NCI-H226 (cell line): ENCODE measurements at places on chromosomes 4 and X.
A peak's percentile ranks its signal among the peaks of the same experiment; 100 is the strongest.

GRCh38 chr4:158710814-158711213 is 12.4 kb downstream of the PPID start:
- peak; percentile 3 for DNase-seq

GRCh38 chrX:13277539-13277938 is 42.3 kb downstream of the ATXN3L start:
- DNase-seq, result no peak

DNA sequence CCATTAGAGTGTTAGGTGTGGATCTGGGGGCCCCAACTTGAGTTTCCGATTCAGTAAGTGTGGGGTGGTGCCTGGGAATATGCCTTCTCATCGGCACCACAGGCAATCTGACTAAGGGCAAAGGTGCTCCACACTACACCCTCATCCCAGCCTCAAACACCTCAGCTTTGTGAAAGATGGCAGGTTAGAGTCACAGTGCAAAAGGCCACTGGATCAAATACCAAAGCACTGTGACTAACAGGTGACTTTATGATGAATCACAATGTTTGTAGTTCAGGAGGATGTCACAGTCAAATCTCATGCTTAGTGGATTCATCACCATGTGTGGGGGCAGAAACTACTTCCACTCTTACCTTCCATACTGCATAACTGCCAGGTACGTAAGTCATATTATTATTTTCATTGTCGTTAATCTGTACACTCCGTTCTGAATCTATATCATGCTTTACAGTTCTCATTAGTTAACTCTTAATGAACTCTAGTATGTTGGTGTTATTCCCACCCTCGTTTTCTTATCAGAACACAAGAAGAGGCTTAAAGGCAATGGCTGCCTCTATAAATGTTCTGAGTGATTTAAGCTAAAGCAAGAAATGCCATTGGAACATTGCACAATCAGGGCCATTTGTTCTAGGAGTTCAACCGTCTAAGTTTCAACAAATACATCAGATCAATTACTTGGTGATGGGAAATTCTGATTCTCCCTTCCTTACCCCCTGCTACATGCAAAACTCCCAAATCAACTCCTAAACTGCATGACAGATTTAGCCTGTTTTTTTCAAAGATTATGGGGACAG is 50.2 kb downstream of the PRKG2 start:
- no peak for DNase-seq

DNA sequence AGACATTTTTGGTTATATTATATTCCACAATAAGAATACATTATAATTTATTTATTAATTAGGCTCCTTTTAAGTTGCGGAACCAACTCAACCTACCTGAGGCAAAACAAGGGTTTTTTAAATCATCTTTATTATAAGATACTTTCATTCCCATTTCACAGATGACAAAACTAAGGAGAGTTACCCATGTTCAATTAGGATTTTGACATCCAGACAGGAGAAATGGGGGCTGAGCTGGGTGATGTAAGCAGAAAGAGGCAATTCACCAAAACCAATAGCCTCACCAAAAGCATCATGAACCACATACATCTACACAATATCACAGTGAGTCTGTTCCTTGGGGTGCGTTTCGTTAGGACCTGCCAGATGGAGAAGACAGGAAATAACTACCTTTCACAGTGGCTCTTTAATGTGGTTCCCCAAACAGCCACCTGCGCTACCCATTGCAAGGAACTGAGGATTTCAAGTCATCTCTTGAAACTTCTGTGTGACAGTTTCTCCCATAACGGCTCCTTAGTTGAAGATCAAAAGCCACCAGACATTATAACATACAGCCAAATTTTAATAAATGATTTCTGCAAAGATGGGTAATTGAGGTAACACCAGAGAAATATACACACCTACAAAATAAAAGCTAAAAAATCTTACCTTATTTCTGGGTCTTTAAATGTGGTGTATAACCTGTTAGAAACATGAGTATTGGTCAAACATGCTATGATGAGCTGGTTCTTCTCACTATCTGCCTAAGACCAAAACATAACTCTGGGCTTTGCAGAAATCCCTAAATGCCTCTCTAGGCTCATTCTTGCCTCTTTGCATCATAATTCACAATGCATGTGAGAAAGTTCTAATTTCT is 190.6 kb upstream of the LEF1 start:
- DNase-seq, result no peak

DNA sequence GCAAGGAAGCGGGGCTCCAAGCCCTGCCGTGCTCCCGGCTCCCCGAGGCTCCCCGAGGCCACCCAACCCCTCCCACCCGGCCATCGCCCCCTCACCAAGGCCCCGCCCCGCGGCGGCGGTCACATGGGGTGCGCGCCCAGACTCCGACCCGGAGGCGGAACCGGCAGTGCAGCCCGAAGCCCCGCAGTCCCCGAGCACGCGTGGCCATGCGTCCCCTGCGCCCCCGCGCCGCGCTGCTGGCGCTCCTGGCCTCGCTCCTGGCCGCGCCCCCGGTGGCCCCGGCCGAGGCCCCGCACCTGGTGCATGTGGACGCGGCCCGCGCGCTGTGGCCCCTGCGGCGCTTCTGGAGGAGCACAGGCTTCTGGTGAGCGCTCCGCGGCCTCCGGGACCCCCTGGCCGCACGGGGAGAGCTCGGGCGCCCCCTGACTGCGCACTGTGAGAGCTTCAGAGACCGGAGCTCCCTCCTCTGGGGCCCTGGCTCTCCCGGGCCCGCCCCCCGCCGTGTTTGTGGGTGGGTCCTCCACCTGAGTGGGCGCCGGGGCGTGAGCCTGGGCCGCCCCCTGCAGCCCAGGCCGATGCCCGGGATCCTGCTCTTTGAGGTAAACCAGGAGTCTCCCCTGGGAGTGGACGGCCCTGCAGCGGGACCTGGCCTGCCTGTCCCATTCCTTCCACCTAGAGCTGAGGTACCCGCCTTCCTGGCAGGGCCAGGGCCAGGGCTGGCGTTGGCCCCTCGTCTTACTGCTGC is at the start of gene IDUA:
IDUA (plus strand) TSS at position 166 of the 745 bp plus-strand sequence; CDS start at position 207, 41 bp downstream.
- peak; percentile 75 for DNase-seq

DNA sequence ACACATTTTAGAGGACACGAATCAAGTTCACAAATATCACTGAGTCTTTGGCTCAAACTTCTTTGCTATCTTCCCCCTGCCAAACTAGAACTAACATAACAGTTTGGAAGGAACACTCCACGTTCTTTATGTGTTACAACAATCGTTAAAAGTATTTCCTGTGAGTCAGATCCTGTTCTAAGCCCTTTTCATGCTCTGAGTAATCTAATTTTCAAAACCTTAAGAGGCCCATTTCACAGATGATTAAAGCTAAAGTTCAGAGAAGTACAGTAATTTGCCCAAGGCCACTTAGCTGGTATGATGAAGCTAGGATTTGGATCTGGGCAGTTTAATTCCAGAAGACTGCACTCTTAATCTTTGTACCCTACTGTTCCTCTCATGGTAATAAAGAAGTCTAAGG is 854.4 kb upstream of the INTU start:
- peak; percentile 37 for DNase-seq

DNA sequence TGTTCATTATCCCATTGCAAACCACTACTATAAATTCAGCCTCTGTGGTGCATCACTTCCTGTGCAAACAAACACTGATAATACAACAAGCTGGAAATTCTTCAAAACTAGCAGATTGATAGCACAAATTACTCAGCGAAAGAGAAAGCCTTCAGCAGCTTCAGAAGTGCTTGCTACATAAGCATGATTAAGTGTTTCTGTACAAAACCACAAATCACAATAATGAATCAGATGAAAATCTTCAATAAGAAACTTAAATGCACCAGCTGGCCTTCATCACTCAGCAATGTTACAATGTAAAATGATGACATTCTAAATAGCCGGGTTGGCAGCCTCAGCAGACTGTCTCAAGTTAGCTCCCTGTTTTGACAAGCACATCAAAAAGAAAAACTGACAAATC is 262.2 kb downstream of the SPOCK3 start:
- DNase-seq, result peak; percentile 74

- DNase-seq, result no peak
Measured at GRCh38 chrX:98459669-98460068, 1576.0 kb downstream of the RPA4 start.

- DNase-seq, result no peak
Measured at GRCh38 chr4:182896421-182896820, 20.8 kb downstream of the DCTD start.

DNA sequence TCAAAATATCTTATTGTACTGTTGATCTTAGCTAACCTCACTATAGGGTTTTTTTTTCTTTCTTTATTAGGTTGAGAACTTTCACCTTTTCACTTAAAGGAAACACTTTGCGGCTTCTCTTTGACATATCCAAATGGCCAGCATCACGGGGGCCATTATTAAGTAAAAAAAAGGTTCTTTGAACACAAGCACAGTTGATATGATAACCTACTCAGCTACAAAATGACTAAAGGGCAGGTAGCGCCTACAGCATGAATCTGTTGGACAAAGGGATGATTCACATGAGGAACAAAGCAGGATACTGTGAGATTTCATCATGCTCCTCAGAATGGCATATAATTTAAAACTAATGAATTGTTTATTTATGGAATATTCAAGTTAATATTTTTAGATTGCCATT is 119.6 kb downstream of the CCSER1 start:
- DNase-seq, result no peak

- no peak for DNase-seq
Measured at GRCh38 chr4:89298155-89298554, 9.4 kb downstream of the GPRIN3 start.

DNA sequence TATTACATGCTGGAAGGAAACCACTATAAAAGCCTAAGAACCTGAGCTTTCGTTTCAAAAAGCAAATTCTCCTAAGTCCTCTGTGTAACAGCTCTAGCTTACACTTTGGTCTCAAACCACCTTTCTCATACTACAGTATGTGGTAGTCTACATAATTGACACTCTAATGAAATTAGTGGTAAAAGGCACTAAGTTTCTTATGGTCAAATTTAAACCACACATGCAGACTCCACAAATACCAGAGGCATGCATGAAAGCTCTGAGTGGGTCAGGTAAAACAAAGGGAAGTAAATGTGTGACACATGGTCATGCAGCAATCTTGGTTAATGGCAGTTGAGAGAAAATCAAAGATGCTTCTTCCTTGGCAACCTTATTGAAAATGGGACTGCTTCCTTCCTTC is 187.8 kb downstream of the CCNG2 start:
- no peak for DNase-seq

- DNase-seq, result no peak
Measured at GRCh38 chrX:136159611-136160025, 12.3 kb downstream of the FHL1 start.

- no peak for DNase-seq
Measured at GRCh38 chr4:153684182-153684970, at the start of gene TLR2. TSS of gene TLR2 (plus strand) at chr4:153684280. CDS start at chr4:153702908, 18,628 bp downstream.

GRCh38 chr4:131044368-131044767 is 1948.4 kb downstream of the C4orf33 start:
- no peak for DNase-seq

DNA sequence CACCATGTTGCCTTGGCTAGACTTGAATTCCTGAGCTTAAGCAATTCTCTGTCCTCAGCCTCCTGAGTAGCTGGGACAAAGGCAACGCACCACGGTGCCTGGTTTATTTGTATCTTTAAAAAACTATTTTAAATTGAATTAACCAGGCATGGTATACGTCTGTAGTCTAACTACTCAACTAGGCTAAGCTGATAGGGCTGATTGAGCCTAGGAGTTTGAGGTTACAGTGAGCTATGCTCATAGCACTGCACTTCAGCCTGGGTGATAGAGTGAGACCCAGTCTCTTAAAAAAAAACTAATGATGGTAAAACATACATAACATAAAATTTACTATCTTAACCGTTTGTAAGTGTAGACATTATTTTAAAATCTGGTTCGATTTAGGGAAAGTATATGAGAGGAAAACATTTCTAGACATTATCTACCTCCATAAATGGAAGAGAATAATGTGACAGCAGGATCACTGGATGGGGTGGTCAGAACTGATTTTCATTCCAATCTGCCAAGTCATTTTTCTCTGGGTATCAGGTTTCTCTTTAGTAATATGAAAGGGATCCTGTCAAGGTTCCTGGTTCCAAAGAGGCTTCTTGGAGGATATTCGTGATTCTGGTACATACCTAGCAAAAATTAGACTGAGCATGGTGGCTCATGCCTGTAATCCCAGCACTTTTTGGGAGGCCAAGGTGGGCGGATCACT is 8.7 kb upstream of the ITGB1BP2 start:
- no peak for DNase-seq

DNA sequence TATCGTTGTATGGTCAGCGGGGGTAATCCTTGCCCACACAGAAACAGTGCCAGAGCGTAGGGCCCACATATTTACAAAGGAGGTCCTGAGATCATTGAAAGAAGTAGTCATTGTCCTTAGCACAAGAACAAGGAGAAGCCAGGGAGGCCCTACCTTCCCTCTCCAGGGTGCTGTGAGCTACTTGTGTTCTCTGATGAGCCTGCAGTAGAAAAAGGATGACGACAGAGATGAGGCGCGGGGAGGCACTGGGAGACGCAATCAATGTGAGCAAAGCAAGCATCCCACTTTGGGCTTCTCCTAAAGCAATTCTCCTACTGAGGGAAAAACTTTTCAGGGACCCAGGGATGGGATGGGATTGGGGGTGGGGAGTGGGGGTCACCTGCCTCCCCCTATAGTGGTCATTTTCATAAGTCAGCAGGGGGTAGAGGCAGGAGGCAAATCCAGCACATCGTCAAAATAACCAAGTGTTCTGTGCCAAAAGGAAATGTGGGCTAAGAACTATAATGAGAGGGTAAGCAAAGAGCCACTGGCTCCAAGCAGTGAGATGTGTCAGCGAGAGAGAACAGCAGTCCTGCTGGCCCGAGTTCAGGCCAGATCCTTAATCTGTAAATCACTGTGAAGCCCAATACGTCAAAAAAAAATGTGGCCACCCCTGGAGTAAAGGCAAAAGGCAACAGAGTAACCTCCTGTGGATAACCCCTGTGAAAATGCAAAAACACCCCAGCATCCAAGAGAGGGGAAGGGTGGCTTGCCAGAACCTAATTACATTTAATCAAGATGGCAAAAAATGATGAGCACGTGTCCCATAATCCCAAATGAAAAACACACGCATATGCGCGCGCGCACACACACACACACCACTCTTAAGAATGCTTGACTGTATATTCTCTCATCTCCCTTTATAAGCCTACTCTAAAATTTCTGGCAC is 136.6 kb upstream of the HHIP start:
- DNase-seq, result no peak

GRCh38 chr4:85476381-85476780 is 1.4 kb downstream of the ARHGAP24 start:
- no peak for DNase-seq

- DNase-seq, result no peak
Measured at GRCh38 chrX:40197071-40197470, 99.3 kb upstream of the BCOR start.

- peak; percentile 62 for DNase-seq
Measured at GRCh38 chrX:43224496-43224895, 431.6 kb upstream of the MAOA start.

DNA sequence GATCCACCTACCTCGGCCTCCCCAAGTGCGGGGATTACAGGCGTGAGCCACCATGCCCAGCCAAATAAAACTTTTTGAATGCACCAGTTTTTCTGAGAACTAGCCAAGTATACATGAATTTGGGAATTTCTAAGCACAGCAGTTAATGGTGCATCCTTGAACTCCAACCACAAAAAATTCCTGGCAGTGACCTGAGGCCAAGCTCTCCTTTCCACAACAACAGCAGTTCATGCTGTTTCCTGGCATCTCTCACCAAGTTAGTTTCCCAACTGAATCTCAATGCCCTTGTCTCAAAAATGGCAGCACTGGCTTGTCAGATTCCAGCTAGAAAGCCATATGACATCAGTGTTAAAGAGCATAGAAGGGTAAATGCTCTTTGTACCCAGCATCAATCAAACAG is 15.9 kb upstream of the XKRX start:
- no peak for DNase-seq
